GM20000 (cell line): ENCODE measurements at places on chromosomes 3 and 15.

DNA sequence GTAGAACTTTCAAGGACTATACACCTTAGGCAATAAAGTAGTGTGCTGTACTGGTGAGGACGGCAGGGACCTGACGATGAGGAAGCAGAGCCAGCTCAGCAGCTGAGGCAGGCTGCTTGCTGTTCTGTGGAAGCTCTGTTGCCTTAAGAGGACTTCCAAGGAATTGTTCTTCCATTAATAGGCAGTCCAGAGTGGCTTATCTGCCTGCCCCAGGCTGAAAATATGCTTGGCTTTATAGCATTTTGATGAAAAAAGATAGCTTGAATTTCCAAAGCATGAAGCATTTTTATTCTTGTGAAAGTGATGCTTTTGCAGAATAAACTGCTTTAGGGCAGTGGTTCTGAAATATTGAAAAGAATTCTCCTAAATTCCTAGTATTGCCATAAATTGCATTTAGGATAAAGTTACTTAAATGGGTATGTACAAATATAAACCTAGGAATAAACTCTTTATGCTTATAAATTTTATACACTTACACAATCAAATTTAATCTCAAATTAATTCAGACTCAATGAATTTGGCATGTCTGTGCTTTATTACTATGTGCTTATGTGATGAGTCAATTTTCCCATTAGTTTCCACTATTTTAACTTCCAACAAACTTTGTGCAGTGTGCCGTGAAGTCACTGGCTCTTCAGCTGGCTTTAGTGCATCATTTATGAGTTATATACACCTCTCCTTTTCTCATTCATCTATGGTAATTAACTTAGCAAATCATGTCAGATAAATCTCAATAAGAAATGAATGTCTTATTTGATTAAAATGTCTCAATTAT is 231.0 kb upstream of the RASGRP1 start:
- no peak for DNase-seq

DNA sequence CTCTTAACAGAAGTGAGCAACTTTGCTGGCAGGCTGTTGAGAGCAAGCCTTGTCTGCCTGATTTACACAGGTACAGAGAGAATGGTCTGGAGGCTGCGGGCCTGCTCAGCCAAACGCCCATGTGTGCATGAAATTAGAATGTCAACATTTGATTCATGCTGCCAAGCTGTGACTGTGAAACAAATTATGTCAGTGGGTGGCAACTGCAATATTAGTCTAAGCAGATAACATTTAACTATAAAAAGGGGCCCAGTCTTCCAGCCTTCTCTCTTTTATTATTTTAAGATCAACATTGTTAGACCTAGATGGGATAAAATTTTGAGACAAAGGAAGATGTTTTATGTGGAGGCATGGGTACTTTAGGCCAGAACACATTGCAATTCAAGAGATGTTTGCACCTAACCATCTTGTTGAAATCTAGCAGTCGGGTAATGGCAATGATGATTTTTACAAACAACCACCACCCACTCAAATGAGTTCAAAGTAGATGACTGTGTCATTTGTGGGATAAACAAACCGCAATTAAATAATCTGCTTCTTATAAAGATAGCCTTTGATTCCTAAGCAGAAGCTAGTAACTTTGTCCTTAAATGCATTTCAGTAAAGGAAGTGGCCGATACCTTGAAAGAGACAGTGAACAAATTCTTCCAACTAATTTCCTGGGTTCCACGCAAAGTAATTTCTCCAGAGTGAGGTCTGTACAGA is 70.2 kb downstream of the FOXB1 start:
- no peak for DNase-seq

DNA sequence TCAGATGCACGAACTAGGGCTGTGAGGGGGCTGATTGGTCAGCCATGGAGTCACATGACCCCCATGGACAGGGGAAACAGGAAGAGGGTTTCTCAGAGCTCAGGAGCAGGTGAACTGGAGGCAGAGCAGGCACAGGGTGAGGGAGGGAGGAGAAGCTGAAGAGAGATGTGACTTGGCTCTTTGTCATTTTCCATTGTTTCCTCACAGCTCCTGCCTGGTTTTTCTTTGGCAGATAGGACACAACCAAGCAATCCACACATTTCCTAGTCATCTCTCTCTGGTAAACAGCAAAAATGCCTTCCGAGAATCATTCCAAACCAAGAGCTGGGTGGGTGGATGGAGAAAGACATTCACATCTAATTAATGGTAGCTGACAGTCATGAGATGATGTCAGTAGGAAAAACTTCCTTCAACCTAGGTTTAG is 43.4 kb upstream of the LMCD1 start:
- no peak for DNase-seq

GRCh38 chr15:69592954-69593353 is 140.3 kb downstream of the RPLP1 start:
- DNase-seq, result no peak

GRCh38 chr3:39277893-39278615 is 1.8 kb downstream of the CX3CR1 start:
- DNase-seq, result no peak

GRCh38 chr3:88988906-88989305 is 118.5 kb upstream of the EPHA3 start:
- no peak for DNase-seq

- no peak for DNase-seq
Measured at GRCh38 chr3:161284989-161285388, 63.9 kb downstream of the NMD3 start.

DNA sequence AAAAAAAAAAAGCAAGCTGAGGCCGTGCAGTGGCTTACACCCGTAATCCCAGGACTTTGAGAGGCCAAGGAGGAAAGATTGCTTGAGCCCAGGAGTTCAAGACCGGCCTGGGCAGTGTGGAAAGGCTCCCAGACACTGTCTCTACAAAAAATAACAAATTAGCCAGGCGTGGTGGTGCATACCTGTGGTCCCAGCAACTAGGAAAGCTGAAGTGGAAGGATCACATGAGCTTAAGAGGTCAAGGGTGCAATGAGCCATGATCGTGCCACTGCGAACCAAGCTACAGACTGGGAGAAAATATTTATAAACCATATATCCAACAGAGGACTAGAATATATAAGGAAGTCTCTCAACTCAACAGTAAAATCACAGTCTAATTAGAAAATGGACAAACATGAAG is 10.0 kb downstream of the KLHDC8B start:
- no peak for DNase-seq

DNA sequence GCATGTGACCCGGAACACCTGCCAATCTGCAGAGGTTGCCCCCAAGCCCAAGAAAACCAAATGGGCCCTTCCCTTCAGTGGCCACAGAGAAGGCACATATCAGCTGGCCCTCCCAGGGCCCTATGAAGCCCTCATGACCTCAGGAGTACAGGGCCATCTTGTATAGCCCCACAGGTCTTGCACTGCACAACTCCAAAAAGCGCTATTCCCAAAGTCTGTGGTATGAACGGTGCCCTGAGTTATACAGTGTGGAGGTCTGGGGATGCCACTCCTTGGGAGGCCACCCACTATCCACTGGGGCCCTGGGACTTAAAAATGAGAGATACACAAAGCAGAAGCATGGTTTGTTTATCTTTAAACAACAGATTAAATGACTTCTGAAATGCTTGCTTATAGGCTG is 61.5 kb downstream of the CAPN7 start:
- DNase-seq, result no peak

DNA sequence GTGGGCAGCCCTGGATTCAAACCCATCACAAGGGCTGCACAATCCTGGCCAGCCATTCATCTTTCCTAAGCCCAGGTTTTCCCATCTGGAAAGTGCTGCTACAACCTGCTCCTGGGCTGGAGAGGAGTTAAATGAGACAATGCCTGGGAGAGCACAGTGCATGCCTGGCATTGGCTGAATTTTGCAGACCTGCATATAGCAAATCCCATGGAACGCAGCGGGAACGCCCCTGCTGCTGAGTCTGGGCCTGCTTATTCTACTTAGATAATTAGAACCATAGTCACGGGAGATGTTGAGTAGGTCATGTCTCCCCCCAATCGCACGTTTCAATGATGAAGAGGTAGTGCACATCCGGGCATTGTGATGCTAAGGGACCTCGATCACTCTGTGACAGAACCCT is 46.6 kb downstream of the ABTB1 start:
- DNase-seq, result no peak

- no peak for DNase-seq
Measured at GRCh38 chr3:182697345-182697919, 95.9 kb upstream of the ATP11B start.

GRCh38 chr3:187447737-187448136 is 79.6 kb downstream of the RTP4 start:
- DNase-seq, result no peak

- no peak for DNase-seq
Measured at GRCh38 chr15:30953183-30953582, 38.2 kb downstream of the MTMR10 start.

DNA sequence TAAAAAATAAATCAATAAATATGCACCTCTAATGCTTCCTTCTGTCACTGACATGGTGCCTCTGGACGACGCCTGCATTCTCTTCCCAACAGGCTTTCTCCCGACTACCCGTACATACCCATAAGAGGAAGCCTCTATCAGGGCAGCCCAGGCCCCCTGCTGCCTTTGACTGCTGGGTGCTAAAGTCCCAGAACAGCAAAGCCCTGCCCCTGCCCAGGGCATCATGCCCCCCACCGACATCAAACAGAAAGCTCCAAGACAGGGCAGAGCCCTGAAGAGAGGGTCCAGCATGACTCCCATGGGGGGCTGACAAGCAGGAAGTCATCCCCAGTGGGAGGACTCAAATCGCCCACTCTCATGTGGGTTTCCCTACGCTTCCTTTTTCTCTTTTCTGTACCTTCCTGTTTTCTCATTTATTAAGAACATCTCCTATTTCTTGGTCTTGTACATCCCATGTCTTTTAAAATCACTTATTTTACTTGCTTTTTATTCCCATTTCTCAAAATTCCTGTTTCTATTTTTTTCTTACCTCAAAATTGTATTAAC is 23.4 kb downstream of the XPC start:
- DNase-seq, result no peak

GRCh38 chr3:114553949-114554593 is 260.2 kb downstream of the TIGIT start:
- no peak for DNase-seq

- DNase-seq, result no peak
Measured at GRCh38 chr15:42191610-42192346, 16.3 kb downstream of the VPS39 start.

- no peak for DNase-seq
Measured at GRCh38 chr15:39680868-39681267, 100.0 kb downstream of the THBS1 start.

GRCh38 chr3:23075496-23075895 is 127.6 kb upstream of the UBE2E2 start:
- DNase-seq, result no peak

- DNase-seq, result no peak
Measured at GRCh38 chr3:99084156-99084555, 182.7 kb upstream of the DCBLD2 start.

DNA sequence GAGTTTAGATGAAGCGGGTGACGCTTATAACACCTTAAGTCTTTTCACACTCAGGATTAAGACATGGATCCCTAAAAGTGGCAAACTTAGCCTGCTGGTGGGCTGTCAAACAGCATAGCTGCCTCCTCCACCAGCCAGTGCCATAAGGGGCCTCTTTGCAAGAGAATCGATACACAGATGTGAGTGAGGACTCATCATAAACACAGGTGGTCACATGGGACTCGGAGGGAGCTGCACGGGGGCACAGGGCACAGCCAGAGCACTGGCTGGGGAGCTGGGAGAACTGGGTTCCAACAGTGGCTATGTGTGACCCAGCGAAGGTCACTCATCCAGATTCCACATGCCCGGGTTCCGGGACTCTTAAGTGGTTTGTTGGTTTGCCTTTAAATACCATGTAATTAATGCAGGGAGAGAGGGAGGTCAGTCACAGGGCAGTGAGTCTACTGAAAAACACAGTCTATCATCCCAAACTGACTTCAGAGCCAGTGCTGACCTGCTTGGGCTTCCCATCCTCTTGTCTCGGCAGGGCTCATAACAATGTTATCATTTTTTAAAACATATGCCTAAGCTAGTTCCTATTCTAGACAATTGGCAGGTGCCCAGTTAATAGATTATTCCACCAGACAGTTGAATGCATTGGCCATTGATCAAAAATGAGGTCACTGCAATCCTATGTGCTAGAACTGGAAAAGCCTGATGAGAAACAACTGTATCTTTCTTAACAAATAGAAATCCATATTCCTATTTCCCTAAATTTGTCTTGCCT is 51.8 kb downstream of the SLC12A8 start:
- DNase-seq, result no peak

DNA sequence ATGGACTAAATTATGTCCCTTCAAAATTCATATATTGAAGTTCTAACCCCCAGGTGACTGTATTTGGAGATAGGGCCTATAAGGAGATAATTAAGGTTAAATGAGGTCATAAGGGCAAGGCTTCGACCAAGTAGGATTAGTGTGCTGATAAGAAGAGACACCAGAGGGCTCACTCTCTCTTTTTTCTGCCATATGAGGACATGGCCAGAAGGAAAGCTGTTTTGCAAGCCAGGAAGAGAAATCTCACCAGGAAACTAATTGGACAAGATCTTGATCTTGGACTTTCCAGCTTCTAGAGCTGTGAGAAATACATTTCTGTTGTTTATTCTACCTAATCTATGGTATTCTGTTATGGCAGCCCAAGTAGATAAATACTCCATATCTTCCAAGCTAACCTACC is 503.6 kb upstream of the NAALADL2 start:
- no peak for DNase-seq

DNA sequence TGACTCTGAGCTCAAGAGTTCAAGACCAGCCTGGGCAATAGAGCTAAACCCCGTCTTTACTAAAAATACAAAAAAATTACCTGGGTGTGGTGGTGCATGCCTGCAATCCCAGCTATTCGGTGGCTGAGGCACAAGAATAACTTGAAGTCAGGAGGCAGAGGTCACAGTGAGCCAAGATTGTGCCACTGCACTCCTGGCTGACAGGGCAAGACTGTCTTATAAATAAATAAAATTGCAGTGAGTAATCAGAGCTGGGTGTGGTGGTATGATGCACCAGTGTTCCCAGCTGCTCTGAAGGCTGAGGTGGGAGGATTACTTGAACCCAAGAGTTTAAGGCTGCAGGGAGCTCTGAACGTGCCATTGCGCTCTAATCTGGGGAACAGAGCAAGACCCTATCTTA is 55.9 kb upstream of the GCNT3 start:
- DNase-seq, result no peak

GRCh38 chr3:54706738-54707137 is 221.1 kb downstream of the LRTM1 start:
- no peak for DNase-seq

- DNase-seq, result no peak
Measured at GRCh38 chr15:34628577-34629152, 45.2 kb upstream of the GOLGA8B start.

- DNase-seq, result no peak
Measured at GRCh38 chr3:14329116-14329830, 73.1 kb upstream of the SLC6A6 start.

- DNase-seq, result no peak
Measured at GRCh38 chr15:49331951-49332350, 91.1 kb upstream of the FGF7 start.

DNA sequence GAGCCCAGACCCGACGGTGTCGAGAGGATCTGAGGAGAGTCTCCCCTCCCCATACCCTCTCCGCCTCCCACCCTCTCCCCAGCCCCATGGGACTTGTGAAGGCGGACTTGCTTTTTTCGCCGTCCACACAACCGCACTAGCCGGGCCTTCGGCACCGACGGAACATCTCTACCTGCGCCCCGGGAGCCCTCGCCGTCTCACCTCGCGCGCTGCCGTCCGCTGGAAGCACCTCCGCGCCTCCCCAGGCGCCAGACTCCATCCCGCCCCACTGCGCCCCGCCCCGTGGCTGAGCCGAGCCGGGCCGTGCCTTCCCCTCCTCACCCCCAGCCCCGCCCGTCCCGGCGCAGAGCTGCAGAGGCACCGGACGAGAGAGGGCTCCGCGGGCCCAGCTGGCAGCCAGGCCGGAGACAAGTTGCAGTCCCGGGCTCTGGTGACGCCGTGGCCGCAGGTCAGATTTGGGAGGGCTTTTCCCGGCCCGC is at the start of the genes DUOX1 and DUOXA1:
Gene DUOX1, plus strand, starts transcription at position 344 of the 479 bp plus-strand sequence. CDS start 1,973 bp downstream, outside the sequence.
Gene DUOXA1, minus strand, starts transcription at position 229 of the 479 bp plus-strand sequence. CDS start 6,865 bp downstream, outside the sequence.
- no peak for DNase-seq
